Heart left ventricle (tissue), 16 donors: ENCODE measurements at places on chromosomes 2 and 18. TPM values are rescaled to one million over a fixed set of nuclear protein-coding genes. Genes with fewer than 3 reads are reported as not detected.

- no peak for DNase-seq
Measured at GRCh38 chr2:39434233-39434897, 2.7 kb downstream of the MAP4K3 start.

KHK gene
- 2.0 TPM for polyA plus RNA-seq

CIDEA gene
- polyA plus RNA-seq = 1.8 TPM

PLCD4 gene
- polyA plus RNA-seq = 0.34 TPM

GRCh38 chr18:2914185-2914880 lies 67.5 kb downstream of the EMILIN2 start:
- DNase-seq = peak; percentile 59

DNA sequence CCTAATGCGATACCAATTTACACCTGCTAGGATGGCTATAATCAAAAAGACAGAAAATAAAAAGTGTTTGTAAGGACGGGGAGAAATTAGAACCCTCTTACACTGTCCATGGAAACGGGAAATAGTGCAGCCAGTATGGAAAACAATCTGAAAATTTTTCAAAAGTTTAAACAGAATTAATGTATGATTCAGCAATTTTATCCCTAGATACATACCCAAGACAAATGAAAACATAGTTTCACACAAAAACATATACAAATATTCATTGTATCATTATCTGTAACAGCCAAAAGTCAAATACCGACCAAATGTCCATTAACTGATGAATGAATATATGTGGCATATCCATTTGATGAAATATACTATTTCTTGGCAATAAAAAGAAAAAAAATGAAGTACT lies 313.5 kb upstream of the GYPC start:
- DNase-seq = no peak

NCKAP5 gene
- 2.6 TPM for polyA plus RNA-seq

DNA sequence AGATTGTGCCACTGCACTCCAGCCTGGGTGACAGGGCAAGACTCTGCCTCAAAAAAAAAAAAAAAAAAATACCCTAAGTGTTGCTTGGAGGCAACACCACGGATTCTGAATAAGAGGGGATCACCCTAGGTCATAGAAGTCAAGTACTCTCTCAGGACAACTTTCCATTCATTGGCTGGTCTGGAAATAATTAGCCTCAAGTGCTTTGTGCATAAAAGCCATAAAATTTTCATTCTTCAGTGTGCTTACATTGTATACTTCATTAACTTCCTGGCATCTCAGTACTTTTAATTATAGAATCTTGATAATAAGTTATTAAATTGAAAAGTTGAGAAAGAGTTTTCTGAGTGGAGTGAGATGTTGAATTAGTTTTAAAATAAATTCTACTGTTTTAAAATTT lies 876.1 kb upstream of the FAM98A start:
- DNase-seq = no peak

- DNase-seq = no peak
Measured at GRCh38 chr2:217206016-217206725, 346.3 kb upstream of the TNP1 start.

- DNase-seq = no peak
Measured at GRCh38 chr2:134269972-134270735, 16.3 kb downstream of the MGAT5 start.

GYPC gene
- 369 TPM for polyA plus RNA-seq

DNA sequence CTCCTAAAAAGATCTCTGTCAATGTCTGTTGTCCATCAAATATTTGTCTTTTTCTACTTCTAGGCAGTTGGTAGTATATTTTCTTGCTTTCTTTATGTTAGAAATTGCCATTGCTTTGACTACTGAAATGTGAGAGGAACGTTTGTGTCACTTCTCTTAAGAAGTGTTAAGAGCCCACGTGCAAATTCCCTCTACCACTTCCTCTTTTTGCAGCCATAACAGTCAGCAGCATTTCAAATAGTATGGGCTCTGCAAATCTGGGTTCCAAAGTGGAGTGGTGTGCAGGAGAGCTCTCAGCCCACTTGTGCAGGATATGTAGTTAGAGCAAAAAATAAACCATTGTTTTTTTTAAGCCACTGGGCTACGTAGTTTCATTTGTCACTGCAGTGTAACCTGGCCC lies 314.0 kb downstream of the MEIS1 start:
- no peak for DNase-seq

- no peak for DNase-seq
Measured at GRCh38 chr2:167943897-167944296, 303.5 kb downstream of the STK39 start.

GREB1L gene
- 5.2 TPM for polyA plus RNA-seq
